ENCODE measurements at places on chromosomes 16 and 17. TPM values are rescaled to one million over a fixed set of nuclear protein-coding genes. Genes with fewer than 3 reads are reported as not detected.

DNA sequence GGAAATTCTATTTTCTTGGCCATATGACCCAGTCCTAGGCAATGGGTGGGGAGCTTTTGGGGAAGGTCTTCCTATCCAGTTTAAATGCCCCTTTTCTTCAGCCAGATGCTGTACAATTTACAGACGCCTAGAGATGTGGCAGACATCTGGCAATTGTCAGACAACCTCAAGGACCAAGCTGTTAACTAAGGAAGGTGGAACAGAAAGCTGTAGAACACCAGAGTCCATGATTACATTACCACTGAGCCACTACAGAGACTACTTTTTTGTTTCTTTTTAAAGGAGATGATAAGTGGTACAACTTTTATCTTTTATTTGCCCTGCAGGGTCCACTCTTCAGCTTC is 21.1 kb upstream of the CORO6 start:
- DNase-seq: no peak

GRCh38 chr17:65027305-65027704 is 29.2 kb downstream of the GNA13 start:
- no peak for DNase-seq

- DNase-seq: peak; percentile 55
These were observed 47.2 kb upstream of the ACSF3 start for GRCh38 chr16:89046491-89046890.

SYT17 gene
- total RNA-seq: 4.3 TPM

- DNase-seq: no peak
These were observed 359 bp upstream of the ITGAE start for GRCh38 chr17:3801347-3801746.

LRRC46 gene
- total RNA-seq: 0.51 TPM

SLC35G6 gene
- total RNA-seq: not detected

DNA sequence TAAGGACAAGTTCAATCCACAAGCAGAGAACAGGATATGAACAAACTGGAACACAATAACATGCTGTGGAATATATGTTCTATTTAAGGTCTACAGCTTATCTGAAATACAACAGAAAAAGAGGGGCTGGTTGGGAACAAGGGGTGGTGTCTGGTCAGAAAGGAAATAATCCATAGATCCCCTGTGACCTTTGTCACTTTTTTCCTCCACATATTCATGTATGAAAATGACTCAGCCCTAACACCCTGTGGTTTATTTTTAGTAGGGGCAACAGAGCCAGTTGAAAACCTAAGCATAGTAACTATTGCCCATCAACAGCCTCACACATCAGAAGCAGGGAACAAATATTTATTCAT is 12.3 kb upstream of the SPAG9 start:
- DNase-seq: no peak

DNA sequence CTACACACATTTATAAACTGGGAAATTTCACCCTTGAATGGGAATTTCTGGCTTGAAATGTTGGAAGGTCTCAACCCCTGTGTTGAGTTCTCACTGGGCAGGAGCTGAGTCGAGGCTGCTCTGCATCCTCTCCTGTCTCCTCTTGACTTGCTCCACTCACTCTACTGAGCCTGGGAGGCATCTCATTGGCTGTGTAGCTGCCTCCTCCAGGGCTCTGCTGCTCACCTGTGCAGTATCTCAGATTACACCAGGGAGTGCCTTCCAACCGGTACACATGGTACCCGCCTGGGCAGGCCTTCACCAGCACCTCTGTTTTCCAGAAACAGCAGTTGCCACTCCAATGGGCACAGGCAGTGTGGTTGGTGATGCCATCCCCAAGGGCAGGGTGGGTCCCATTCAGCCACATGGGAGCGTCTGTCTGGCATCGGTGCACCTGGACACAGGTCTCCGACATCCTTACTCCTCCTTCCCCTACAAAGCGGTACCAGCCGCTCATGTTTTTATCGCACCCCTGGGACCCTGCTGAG is 3.7 kb downstream of the GP2 start:
- DNase-seq: no peak

DNA sequence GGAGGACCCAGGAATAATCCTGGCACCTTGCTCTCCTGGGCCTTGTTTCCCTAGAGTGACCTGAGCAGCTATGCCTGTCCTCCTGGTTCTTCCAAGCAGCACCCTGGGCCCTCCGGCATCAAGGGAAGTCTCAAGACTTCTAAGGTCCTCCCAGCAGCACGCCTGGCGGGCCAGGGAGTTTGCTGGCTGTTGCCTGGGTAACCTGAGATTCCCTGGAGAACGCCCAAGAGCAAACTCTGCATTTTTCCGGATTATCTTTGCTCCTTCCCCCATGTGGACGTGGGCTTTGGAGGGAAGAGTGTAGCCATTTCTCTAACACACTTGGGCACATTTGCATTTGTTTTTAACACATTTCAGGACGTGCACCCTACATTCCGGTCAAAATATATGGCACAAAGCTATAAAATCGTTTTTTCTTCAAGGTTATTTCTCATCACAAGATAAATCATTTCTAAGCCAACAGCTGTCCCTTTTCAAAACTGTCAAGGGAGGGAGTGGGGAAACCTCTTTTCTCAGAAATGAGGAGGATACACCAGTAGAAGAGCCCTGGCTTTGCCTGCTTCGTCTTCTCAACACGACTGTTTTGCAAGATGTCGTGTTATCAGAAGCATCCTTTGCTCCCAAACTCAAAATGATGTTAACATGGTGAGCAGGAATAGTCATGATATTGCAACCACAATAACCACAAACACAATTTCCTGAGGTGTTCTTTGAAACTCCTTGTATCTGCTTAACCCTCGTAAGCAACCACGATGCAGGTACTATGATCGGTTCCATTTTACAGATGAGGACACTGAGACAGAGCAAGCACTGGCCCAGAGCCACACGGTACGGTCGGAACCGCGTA is 116.5 kb downstream of the ADCY9 start:
- DNase-seq: peak; percentile 81

DNA sequence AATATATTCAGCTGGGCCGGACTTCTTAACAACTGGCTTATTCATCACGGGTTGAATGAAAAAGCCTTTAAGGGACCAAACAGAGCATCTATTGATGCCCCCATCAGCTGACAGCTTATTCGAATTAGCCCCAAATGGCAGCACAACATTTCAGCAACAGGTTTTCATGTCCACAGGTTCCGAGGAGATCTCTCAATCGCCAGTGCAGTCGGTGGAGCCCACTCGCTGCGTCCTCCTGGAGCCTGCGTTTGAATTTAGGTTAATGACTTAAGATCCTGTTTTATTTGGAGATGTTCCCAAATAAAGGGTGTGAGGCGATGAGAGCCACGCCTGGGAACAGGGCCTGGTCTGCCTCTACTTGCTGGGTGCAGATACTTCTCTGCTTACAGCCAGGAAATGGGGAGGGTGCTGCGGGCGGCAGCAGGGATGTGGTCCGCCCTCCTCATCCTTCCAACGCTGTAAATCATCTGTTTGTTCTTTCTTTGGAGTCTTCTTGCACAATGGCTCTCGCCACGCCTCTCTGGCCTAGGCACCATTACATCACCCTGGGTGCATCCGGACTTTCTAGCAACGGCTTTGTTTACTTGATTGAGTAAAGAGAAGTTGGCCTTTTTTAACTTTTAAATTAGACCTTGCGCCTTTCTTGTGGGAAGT is 22.6 kb downstream of the NDE1 start:
- peak; percentile 96 for DNase-seq

DNA sequence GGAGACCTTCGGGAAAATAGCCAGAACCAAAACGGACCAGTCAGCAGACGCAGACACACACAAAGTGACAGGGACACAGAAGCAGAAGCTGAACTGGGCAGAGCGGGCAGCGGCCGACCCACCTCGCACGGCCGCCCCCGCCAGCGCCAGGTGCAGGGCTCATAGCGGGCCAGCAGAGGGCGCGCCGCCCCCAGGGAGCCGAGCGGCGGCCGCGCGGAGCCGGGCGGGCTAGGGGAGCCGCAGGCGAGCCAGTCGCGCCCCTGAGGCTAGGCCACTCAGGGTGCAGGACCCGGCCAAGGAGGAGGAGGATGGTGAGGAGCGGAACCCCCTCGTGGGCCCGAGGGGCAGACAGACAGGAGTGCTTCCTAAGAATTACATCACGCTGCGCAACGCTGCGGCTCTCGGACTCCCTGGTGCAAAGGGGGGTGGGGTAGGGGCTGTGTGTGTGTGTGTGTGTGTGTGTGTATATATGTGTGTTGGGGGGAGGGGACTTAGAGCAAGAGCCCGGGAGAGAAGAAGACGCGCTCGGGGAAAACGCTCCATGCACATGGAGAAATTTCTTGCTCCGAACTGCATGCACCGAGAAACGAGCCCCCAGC is 913 bp upstream of the NOG start:
- DNase-seq: peak; percentile 60

DNA sequence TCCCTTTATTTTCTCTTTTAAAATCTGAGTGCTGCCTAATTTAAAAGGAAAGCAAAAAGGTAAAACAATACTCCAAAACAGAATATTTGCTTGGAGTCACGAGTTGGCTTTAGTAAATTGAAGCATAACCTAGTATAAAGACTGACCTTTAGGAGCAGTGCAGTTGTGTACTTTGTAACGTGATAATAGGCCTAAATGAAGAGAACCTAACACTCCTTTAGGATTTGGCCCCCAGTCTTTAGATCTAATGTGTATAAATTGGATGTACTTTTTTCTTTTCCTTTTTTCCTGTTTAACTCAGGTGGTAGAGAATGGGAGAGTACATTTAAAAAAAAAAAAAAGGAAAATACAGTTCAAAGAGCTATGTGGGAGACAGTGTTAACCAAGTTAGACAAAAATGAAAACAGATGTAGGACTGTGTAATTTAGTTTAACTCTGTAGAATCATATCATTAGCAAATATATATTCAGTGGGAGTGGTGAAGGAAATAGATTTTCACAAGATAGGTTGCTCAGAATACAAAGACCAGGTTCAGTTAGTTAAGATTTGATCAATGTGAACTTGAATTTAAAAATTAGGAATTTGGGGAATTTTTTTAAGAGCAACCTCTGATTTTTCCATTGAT is 16.8 kb downstream of the CPD start:
- DNase-seq: no peak

GRCh38 chr17:8292639-8293395 is 2.4 kb downstream of the SLC25A35 start:
- DNase-seq: no peak

GRCh38 chr17:6079155-6079888 is 9.1 kb downstream of the WSCD1 start:
- DNase-seq: no peak

TANGO6 gene
- 26.6 TPM for total RNA-seq

TMEM92 gene
- 1.4 TPM for total RNA-seq

DNA sequence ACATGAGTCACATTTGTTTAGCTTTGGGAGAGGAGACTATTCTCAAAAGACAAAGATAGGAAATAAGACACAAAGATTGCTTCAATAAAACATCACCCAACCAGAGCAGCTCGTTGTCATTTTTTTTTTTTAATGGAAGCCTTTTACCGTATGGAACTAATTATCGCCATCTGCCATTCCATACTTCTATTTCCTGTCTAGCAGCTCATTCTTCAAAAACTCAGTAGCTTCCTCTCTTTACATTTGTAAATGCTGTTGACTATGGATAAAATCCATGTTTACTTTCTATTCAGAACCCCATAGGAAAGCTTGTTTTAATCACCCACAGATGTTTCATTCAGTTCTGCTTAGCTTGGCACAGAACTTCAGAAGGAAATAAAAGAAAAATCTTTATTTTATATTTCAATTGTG is 110.0 kb upstream of the PSMD7 start:
- no peak for DNase-seq

GRCh38 chr17:73261952-73262675 is 434 bp upstream of the CPSF4L start:
- no peak for DNase-seq

- DNase-seq: no peak
These were observed 116.3 kb downstream of the USP22 start for GRCh38 chr17:20926532-20926931.

- peak; percentile 30 for DNase-seq
These were observed 25.5 kb downstream of the AXIN2 start for GRCh38 chr17:65535777-65536572.

GRCh38 chr17:29240968-29241963 is 5.4 kb upstream of the CRYBA1 start:
- peak; percentile 86 for DNase-seq

DNA sequence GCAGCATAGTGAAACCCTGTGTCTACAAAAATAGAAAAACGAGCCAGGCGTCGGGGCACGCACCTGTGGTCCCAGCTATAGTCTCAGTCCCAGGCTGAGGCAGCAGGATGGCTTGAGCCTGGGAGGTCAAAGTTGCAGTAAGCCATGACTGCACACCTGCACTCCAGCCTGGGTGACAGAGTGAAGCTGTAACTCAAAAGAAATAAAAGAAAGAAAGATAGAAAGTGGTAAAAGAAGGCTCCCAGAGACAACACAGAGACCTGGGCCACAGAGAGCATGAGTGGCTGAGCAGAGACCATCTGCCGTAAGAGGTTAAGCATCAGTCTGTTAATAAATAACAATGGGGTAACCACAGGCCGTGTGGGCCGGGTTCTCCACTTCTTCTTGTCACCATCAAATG is 15.3 kb upstream of the HEXD start:
- no peak for DNase-seq

GRCh38 chr17:42519546-42520491 is 16.2 kb upstream of the NAGLU start:
- peak; percentile 96 for DNase-seq

MYH1 gene
- not detected for total RNA-seq

DNA sequence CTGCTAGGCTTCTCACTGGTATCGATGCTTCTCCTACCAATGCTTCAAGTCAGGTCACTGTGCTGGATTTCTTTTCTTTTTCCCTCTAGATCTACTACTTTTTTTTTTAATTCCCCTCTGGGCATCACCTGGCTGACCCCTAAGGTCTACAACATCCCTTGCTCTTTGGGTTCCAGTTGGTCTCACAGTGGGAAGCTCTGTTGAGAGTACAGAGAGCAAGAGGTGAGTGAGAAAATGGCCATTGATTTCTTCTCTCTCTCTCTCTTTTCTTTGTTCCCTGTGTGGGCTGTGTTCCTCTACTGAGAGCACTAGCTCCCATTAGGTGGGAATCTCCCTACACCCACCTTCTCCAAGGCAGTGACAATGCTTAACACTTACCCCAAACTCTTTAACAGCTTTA is 413.4 kb downstream of the KCNJ2 start:
- no peak for DNase-seq

APPBP2 gene
- 40.4 TPM for total RNA-seq

DNA sequence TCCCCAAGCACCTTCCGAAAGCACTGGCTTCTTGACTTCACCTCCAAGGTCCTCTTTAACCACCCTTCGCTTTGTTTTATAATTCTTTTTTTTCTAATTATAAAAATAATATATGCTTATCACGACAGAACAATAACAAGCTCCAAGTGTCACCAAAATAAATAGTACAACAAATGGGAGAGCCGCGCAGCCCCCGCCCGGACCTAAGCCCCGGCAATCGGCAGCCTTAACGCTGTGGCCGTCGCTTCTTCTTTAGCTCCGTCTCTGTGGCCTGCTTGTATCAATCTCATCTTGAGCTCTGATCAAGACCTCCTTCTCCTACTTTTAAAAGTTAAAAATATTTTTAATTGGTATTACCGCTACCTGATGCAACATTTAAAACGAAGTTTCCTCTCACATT is 42.7 kb downstream of the CYB5D2 start:
- no peak for DNase-seq

DNA sequence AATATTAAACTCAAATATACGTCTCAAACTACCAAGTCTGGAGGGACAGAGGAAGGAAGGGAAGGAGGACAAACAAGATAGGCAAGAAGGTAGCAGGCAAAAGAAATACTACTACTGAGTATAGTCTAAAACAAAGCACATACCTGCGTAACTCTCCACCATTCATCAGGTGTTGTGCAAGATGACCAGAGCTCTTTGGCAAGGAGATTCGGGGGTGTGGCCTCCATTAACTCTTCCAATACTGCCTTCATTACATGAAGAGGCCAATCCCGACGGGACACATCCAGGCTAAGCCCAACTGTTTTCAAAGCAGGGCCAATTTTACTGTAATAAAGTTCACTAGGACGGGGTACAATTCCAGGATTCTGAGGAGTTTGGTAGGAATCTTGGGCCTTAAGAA is 38.2 kb upstream of the ARL6IP1 start:
- no peak for DNase-seq
